GM12865 (cell line): ENCODE measurements at places on chromosomes 5 and 9.

GRCh38 chr5:143652108-143652700, 159.8 kb upstream of the HMHB1 start:
- peak; percentile 21 for DNase-seq

DNA sequence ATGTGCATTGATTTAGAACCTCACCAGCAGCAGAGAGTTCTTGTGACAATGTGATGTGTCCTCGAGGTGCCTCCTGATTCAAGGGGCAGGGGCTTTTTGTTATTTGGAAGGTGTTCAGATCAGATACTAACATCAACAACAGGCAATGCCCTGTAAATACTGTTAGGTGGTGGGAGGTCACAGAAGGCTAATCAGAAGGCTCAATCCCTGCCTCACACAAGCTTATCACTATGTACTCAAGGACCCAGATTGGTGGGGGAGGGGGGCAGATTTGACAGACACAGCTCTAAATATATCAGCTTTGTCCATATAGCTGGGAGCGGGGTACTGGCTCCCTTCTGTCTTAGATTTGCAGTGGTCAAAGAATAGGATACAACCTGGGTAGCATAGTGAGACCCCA, 2.6 kb downstream of the FRMPD1 start:
- no peak for DNase-seq

DNA sequence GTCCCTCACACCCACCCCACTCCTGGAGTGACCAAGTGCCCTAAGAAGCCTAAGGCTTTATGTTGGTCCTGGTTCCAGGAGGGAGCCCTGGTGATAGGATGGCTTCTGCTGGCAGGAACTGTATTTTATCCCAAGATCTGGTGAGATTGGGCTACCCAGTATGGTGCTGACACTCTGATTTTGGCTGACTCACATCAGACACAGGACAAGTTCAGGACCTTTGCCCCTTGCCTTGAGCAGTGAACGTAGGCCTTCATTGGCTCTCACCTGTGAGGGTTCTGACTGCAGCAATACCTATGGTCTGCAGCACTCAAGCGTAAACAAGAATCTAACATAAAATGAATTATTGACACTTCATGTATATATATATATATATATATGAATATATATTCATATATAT, 25.0 kb downstream of the BHMT start:
- DNase-seq = no peak

GRCh38 chr9:17005056-17005823, 129.6 kb upstream of the CNTLN start:
- DNase-seq = no peak

DNA sequence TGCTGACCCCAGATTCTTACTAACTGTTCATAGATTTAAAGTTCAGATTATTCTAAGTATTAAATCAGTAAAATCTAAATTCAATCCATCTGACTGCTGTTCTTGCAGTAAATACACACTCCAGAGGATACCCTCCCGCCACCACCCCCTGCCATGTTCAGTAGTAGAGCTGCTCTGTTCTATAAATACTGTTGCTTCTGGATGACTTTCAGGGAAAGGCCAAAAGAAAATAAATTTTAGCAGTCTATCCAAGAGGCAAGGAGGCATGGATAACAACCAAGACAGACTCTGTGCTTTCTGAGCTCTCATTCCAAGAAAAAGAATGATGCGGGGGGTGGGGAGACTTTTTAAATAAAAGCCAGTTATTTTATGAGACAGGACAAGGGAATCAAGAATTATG, 115.1 kb downstream of the ADAMTS6 start:
- DNase-seq = no peak
